ENCODE measurements at places on chromosomes 2 and 18. TPM values are rescaled to one million over a fixed set of nuclear protein-coding genes. Genes with fewer than 3 reads are reported as not detected.

DNA sequence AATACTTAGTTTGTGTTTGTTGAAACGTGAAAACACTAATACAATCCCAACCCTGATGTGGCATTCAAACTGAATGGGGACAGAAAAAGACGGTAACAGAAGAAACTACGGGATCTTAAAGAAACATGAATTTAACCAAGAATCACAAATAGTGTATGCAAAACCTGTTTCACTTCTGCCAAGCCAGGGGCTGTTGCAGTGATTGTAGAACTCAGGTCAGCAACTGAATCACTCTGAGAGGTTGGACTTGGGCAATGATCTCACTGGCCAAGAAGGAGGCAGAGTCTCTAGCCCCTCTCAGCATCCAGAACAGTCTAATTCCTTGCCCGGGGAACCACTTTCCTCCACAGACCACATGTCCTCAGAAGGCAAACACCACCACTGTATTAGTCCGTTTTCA is 54.9 kb upstream of the CRIM1 start:
- H3K27ac ChIP-seq, result no peak overlapping the region
- H3K4me1 ChIP-seq, result no peaks in the 10 kb centered on the region
- no peak overlapping the region for H3K4me3 ChIP-seq
- H3K27me3 ChIP-seq, result no peaks in the 10 kb centered on the region
- DNase-seq, result no peak
- H3K36me3 ChIP-seq, result no peaks in the 10 kb centered on the region

DPP10 gene
- total RNA-seq, result 0.63 TPM

UGT1A9 gene
- total RNA-seq, result not detected

DNA sequence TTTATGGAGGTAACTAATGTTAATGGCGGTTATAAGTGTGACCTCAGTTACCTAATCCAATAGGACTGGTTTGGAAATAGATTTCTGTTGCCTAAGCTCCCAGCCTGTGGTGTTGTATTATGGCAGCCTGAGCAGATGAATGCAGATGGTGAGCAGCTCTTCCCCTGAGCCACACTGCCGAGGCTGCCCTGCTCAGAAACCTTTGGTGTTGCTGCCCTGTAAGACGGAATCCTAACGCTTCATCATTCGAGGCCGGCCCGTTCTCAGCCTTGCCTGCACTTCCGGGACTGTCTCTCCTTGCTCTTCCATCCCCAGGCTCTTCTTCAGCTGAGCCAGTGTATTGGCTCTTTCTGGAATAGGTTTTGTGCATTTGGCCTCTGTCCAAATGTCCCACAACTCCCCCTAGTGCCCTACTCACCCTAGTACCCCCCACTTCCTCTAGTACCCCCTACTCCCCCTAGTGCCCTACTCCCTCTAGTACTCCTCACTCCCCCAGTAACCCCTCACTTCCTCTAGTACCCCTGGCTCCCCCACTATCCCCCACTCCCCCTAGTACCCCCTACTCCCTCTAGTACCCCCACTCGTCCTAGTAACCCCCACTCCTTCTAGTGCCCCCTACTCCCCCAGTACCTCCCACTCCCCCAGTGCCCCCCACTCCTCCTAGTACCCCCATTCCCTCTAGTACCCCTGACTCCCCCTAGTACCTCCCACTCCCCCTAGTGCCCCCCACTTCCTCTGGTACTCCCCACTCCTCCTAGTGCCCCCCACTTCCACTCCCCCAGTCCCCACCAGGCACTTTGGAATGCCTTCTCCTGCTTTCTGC is 106.0 kb upstream of the TAF1B start:
- no peak overlapping the region for H3K4me3 ChIP-seq
- no peaks in the 10 kb centered on the region for H3K27me3 ChIP-seq
- no peak overlapping the region for H3K27ac ChIP-seq
- H3K4me1 ChIP-seq, result no peaks in the 10 kb centered on the region

All from thyroid gland (tissue), 4 donors.